ENCODE measurements at places on chromosomes 7 and 10. TPM values are rescaled to one million over a fixed set of nuclear protein-coding genes. Genes with fewer than 3 reads are reported as not detected.
A peak's percentile ranks its signal among the peaks of the same experiment; 100 is the strongest.

DNA sequence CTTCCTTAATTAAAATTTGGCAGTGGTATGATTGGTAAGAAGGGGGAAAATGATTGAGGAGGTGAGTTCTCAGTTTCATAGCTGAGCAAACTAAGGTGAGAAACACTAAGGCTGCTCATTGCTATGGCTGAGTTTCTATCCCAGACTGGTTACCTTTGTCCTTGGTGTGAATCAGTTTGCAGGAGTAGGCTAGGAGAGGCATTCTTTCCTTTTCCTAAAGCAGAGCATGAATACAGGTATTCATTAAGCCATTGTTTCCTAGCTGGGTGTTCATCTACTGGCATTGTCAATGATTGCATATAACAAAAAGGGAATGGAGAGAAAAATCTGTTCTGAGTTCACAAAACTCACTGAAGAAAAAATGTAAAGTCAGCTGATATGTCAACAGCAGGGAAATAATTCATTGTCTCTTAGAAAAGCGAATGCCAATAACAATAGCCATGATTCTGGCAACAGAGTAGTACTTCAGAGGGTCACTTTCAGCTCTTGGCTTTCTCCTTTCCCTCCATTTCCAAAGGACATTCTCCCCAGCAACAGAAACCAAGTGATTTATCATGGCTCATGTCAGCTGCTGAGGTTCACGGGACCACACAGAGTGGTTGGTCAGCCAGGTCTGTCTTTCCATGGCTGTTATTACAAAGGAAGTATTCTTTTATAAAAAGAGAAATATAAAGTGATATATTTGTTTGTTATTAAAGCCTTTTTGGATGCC, 234.0 kb downstream of the BICC1 start:
- DNase-seq, result no peak

GRCh38 chr10:96397902-96398301, 39.1 kb upstream of the OPALIN start:
- DNase-seq, result no peak

GRCh38 chr7:78635026-78635793, 818.3 kb downstream of the MAGI2 start:
- no peak for DNase-seq

DNA sequence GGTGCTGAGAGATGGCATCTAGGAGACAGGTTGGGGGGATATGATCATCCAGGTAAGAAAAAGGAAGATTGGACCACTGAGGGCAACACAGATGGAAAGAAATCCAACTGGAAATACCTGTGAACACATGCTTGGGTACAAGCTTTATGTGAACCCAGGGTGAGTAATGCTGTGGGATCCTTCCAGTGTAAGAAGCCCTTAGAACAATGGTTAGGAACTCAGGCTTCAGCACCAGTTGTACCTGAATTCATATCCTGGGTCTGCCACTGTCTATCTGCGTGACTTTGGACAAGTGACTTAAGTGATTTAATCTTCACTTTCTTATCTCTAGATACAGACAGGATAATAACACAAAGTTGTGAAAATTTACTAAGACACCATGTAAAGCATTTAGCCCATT, 131.0 kb downstream of the ST7 start:
- DNase-seq, result no peak

GRCh38 chr10:127690176-127690835, 46.7 kb upstream of the FOXI2 start:
- no peak for DNase-seq

GRCh38 chr7:46589286-46589685, 668.2 kb upstream of the IGFBP3 start:
- no peak for DNase-seq

- no peak for DNase-seq
Measured at GRCh38 chr7:64174941-64175340, 32.1 kb upstream of the ZNF735 start.

DNA sequence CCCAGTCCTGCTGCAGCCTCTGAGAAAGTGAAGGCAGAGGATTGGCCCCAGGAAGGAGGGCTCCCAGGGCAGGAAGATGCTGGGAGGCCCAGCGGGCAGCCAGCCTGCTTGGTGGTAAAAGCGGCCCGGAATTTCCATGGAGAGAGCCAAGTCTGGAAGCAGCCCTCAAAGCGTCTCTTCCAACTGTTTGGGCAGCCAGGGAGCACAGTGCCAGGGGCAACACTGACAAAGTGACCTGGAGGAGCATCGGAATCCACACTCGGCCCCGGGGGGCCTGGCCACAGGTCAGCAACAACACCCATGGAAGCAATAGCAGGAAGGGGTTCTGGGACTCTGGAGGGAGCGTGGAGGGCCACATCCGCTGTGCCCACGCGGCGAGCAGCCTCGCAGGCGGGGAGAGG, 63.2 kb upstream of the FGFR2 start:
- no peak for DNase-seq

DNA sequence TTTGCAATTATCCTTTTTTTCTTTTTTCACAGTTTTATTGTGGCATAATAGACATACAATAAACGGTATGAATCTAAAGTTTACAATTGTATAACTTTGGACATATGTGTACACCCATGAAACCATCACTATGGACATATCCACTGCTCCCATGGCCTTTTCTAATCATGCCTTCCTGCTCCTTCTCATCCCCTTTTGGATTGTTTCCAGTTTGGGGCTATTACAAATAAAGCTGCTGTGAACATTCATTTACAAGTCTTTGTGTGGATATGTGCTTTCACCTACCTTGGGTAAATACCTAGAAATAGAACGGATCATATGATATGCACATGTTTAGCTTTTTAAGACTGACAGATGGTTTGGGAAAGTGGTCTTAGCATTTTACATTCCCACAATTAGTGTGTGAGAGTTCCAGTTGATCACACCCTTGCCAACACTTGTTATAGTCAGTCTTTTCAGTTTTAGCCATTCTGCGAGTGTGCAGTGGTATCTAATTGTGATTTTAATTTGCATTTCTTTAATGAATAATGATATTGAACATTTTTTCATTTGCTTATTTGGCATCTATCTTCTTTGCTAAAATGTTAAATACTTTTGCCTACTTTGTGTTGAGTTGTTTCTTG, 120.9 kb upstream of the KAT6B start:
- no peak for DNase-seq

DNA sequence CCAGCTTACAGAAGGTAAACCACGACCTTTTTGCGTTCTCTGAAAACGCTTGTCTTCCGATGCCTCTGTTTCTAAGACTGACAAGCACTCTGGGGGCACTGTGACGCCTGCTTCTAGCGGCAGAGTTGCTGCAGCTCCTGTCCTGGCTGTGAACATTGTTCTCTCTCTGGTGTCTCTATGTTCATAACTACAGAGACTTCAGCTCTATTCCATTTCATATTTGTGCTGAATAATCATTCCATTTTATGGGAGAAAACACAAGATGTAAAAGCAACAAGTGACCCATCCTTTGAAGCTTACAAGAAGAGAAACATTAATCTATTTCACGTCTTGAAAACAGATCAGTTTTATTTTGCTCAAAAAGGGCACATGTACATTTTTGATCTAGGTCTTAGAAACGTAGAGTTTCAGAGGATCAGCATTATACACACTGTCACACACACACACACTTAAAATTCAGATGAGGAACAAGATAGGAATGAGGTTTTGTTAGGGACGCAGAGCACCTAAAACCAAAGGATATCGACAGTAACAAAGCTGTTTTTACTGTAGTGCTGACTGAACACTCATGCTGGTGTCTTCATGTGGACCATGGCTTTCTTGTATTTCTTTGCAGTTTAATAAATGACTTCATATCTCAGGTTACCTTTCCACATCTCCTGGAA, 3.0 kb downstream of the IKZF1 start:
- DNase-seq, result peak; percentile 73

- DNase-seq, result no peak
Measured at GRCh38 chr10:132104471-132105301, 38.9 kb downstream of the JAKMIP3 start.

DNA sequence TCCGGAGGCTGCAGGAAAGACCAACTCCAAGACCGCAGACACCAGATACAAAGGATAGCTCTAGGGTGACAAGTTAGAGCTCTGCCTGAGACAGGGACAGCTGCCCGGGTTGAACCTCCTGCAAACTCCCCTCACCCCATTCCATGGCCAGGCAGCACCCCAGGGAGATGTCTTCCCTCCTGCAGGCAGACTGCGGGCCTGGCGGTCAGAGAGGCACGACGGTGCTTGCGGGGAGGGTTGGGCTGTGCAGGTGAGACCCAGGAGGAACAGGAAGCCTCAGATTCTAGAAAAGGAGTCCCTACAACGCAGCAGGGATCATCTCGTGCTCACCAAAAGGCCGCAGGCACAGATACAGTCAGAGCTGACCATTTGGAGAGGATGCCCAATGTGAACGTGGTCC, 34.6 kb downstream of the CARD11 start:
- no peak for DNase-seq

- DNase-seq, result peak; percentile 83
Measured at GRCh38 chr10:97407211-97407951, 6.2 kb upstream of the RRP12 start.

DNA sequence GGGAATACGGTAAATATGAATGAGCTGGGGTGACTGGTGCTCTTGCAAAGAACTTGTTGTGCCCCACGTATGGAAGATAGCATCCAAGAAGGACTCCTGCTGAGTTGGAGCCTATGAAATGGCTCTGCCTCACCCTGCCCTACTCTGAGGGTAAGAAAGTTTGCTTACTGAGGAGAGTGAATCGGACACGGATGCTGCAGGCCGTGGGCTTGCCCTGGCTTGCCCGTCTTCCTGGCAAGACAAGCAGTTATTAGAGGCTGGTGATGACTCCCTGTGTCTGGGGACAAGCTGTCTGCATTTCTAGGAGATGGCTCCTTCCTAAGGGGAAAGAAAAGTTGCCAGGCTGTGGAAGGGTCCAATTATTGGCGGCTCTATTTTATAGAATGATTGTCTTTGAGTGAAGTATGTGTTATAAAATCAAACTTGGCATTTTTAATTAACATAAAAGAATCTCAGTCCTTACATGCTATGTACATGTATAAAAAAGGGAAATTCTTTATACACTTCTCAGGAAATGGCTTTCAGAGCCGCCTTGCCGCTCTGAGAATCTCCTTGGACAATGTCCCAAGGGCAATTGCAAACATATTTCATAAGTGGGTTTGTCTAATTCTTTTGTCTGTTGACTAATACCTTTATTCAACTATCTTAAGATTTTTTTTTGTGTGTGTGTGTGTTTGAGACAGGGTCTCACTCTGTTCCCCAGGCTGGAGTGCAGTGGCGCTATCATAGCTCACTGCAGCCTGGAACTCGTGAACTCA, 64.6 kb downstream of the CYP26A1 start:
- no peak for DNase-seq

DNA sequence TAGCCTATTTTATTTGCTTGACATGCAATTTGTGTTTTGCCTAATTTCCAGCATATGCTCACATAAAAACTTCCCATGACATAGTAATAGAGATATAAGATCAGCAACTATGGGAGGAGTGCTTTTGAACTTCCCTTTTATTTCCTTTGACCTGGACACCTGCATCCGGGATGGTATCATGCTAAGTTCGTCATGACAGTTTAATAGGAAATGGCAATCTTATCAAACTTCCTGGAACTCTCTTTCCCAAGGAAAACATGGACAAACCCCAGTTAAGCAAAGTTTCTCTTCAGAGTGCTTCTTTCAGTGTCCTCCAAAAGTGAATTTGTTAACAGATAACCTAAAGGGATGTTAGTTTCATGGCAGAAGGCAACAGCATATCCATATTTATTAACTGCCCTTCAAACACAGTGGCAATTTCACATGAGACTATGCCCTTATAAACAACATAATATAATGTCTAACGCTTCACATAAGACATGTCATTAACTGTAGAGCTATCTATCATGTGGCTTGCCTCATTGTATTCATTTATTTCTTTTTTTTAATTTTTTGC, 474.7 kb upstream of the SEMA3A start:
- no peak for DNase-seq

GRCh38 chr10:101060036-101060950, 1.5 kb upstream of the KAZALD1 start:
- DNase-seq, result peak; percentile 97

GRCh38 chr10:43983856-43984271, 335.2 kb upstream of the ZNF32 start:
- DNase-seq, result no peak

GRCh38 chr7:47337531-47337930, 244.4 kb downstream of the TNS3 start:
- DNase-seq, result no peak

DNA sequence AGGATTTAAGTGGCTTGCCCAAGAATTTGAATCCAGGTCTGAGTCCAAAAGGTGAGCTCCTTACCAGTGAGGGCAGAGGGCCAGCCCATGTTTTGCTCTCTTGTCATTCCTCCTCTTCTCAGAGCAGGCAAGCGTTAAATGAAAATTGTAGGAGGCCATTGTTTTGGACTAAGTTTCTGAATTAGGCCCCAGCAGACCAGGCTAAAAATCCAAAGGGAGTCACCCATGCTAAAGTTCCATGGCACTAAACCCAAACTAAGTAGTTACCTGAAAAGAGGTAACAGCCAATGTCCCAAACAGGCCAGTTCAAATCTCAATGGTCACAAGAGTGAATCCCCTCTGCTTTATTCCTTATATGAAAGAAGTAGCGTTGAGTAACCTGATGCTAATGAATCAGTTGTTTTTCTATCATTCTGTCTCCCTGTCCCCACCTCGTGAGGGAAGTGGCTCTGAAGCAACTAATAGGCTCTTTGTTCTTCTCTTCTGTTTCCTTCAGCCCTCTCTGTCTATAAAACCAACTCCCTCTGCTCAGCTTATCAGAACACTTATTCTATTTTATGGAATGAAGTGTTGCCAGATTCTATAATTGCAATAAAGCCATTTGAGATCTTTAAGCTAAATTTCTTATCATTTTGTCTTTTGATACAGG, 17.5 kb upstream of the CDH23 start:
- DNase-seq, result no peak

DNA sequence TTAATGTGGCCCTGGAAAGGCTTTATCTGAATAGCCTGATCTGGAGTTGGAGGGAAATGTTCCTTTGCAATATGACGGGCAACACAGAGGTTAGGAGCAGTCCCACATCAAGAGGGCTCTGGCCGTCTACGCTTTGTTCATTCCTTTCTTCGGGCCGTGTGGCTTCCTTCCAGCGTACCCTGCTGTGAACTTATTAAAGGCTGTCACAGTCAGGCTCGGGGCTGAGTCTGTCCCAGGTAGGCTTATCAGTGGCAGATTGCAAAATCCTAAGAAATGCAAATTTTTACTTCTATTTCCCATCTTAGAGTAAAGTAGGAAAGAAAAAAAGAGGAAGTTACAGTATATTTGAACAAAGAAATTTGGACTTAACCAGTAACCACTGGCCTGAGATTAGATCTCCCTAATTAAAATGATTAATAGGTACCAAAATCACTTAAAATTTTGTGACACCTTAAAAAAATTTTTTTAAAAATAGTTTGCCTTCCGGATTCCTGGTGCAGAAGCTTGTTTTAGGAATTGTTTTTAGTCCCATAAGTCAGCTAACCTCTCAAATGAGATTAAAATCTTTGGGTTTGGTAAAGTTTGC, 453.1 kb upstream of the MKI67 start:
- DNase-seq, result no peak

GRCh38 chr10:30238836-30239235, 110.2 kb downstream of the MTPAP start:
- no peak for DNase-seq

The SORCS3 gene
- not detected for total RNA-seq

The UROS gene
- 30.8 TPM for total RNA-seq

The MLXIPL gene
- not detected for total RNA-seq

The PCGF6 gene
- 8.9 TPM for total RNA-seq

The STRIP2 gene
- total RNA-seq, result 0.39 TPM

The C7orf57 gene
- not detected for total RNA-seq

The SMNDC1 gene
- 34.4 TPM for total RNA-seq

The GRID2IP gene
- total RNA-seq, result 1.7 TPM

Data from B cell (primary cell).